HepG2 (cell line): ENCODE measurements at places on chromosomes 2 and 18.

GRCh38 chr18:29217124-29217915, 1040.4 kb upstream of the CDH2 start:
- DNase-seq: no peak

DNA sequence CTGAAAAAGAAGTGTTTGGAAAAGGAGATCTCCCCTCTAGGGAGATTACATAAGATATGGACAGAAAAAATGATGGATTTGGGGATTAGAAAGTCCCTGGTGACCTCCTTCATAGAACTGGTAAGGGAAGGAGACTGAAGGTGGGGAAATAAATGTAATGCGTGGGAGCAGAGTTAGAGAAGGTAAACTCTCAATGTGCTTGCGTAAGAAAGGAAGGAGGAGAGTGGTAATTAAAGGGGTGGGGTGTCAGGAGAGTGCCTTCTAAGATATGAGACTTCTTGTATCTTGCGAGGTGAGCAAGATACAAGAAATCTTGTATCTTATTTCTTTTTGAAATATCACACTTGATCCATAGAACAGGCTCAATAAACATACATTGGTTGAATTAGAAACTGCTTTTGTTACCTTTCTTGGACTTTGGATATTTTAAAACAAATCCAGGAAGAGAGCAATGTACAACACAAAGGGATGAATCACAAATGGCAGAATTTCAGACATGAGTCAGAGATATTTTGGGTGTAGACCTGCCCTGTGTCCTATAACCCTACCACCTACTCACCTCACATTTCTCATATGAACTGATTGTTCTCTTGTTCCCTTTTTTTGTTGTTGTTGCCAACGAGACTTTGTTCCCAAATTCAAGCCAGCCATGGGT, 342.4 kb downstream of the INSIG2 start:
- no peak for DNase-seq

DNA sequence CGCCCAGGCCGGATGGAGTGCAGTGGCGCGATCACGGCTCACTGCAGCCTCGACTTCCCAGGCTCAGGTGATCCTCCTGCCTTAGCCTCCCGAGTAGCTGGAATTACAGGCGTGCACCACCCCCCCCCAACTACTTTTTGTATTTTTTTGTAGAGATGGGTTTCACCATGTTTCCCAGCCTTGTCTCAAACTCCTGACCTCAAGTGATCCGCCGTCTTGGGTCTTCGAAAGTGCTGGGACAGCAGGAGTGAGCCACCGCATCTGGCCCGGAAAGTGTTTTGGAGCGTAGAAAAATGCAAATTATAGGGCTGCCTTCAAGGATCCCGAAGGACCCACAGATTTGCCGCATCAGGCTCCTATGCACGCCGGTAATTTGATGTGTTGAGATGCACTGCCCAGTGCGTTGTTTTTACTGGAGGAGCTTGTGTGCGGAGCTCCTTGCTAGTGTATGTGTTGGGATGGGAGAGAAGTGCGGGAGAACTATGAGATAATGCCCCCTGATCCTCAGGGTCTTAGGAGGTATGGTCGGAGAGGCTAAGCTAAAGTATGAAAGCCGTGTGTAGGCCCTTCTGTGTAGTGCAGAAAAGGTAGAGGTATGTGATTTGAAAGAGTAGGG, 1.2 kb upstream of the CLASP1 start:
- DNase-seq: no peak

GRCh38 chr2:70648961-70649360, 95.3 kb upstream of the TGFA start:
- DNase-seq: no peak

- no peak for DNase-seq
Measured at GRCh38 chr18:48804856-48805610, 145.7 kb downstream of the SMAD7 start.

GRCh38 chr2:98598781-98599428, 9.4 kb downstream of the COA5 start:
- DNase-seq: no peak

- no peak for DNase-seq
Measured at GRCh38 chr2:196336715-196337114, 165.3 kb upstream of the STK17B start.

GRCh38 chr2:68925295-68925896, 27.3 kb downstream of the GKN2 start:
- DNase-seq: peak; percentile 55

GRCh38 chr2:166084301-166084700, 43.5 kb downstream of the SCN1A start:
- DNase-seq: no peak

DNA sequence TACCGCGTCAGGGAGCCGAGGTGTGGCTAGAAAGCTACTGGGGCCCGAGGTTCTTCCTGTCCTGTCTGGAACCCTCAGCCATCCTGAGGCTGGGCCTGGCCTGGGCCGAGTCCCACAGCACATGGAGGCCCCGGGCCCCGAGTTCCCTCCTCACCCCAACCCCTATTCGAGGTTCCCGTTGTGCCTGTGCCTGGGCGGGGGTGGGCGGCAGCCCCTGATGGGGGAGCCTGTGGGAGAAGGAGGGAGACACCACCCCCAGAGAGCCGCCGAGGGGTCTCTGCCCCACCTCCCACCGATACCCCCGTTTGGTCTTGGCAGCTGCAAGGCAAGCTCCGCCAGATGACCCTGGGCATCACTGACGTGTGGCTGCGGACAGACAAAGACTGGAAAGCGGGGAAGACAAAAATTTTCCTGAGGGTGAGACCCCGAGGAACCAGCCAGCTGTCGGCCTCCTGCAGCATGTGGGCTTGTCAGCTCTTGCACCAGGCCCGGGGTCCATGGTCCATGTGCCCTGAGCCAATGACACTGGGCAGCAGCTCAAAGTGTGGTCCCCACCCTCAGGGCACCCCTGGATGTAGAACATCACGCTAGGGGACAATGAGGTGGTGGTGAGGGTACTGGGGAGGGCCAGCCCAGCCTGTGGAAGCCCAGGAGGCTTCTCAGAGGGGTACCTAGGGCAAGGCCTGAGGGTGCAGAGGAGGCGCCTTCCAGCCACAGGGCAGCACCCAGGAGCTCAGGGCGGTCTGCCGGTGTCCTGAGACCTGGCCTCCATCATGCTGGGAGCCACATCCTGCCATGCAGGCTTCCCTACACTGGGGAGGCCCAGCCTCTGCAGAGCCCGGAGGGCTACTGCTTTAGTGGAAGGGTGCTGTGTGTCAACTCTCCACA, 52.5 kb upstream of the GPR17 start:
- no peak for DNase-seq
